ENCODE measurements at places on chromosomes 5 and 9. TPM values are rescaled to one million over a fixed set of nuclear protein-coding genes. Genes with fewer than 3 reads are reported as not detected.
A peak's percentile ranks its signal among the peaks of the same experiment; 100 is the strongest.

- no peak for DNase-seq
These were observed 510.3 kb upstream of the KLF4 start for GRCh38 chr9:107999890-108000289.

FRMPD1 gene
- total RNA-seq = 15.7 TPM

PCDHGA11 gene
- 3.8 TPM for total RNA-seq

DNA sequence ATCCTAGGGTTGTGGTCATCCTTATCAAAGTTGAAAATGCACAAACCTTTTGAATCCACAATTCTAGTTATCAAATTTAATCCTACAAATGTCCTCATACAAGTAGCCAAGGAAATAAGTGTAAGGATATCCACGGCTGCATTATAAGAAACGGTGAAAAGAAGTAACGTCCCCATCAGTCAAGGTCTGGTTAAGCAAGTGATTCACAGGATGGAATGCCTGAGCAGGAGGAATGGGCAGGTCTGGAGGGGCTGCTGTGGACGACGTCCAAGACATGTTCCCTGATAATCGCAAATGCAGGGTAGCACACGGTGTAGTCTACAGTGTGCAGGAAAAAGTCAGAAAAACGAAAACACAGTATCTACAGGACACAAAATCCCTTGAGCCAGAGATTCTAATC is 118.6 kb downstream of the ADAMTS2 start:
- DNase-seq = peak; percentile 37

- DNase-seq = no peak
These were observed 388.4 kb upstream of the PTGER4 start for GRCh38 chr5:40291338-40291737.

DNA sequence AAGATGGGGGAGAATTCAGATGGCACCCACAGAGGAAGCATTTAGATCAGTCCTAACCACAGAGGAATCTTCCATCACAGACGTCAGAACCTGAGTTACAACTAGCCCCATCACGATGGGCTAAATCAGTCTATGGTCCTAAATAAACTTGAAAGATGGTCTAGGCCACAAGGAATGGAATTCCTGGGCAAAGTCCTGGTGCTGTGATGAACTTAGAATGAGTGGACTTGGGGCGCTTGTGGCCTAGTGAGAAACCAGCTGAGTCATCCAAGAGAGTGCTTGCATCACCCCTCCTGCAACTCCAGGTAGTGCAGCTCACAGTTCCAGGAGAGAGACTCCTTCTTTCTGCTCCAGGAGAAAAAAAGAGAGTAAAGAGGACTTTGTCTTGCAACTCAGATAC is 722.9 kb upstream of the RGMB start:
- no peak for DNase-seq

DNA sequence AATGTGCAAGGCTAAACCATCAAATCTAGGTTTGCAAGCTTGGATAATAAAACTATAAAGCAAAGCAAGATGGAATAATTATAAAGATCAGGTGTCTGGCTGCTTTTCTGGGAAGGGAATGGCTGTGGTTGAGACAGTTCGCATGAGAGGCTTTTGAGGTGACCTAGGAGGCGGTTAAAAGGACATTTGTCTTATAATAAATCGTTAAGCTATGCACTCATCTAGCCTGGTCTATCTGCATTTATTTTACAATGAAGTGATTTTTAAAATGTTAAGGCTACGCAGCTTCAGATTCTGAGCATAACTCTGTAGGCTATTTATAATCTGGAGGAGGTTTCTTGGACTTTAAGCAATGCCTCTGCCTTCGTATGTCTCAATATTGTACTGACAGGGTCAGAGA is 29.4 kb upstream of the MAN2A1 start:
- no peak for DNase-seq

OLFM1 gene
- total RNA-seq = 5.3 TPM

DNA sequence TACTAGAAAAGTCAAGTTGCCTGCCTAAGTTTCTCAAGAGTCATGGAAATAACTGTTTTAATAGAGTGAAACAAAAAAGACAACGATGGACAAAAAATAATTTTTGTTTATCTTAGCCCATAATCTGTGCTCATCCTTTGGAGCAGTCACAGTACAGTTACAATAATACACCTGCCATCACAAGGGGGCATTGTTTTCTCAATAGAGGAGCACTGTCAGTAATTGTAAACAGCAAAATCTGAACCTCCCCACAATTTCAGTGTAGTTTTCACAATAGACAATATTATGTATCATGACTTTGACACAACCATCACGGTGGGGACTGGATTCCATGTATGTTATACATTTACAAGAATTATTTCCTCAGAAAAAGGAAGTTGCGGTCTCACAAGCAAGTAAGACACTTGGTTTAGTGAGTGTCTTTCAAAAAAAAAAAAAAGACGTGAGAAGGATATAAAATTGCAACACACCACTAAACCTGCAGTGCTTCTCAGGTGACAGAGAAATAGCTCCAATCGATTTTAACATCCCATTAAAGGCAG is 586.3 kb downstream of the PTPRD start:
- DNase-seq = no peak

- no peak for DNase-seq
These were observed 55.3 kb downstream of the ZNF622 start for GRCh38 chr5:16410338-16410737.

ZNF618 gene
- total RNA-seq = 1.2 TPM

GRCh38 chr9:20582150-20582549 is 40.1 kb downstream of the MLLT3 start:
- no peak for DNase-seq

DNA sequence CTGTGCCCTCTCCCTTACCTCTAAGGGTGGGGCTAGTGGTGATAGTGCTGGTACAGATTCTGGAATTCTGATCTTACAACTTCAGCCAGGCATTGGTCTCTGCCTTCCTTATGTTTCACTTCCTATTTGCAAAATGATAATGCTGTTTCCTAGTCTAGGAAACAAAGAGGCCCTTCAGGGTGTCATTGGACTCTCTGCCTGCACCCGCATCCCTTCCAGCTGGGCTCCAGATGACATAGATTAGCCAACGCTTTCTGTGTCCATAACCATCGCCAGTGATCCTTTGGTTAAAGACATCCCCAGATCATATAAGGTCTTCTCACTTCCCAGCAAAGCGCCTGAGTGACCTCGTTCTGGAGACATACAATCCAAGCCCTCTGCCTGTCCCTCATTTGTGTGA is 180.7 kb downstream of the ERCC6L2 start:
- DNase-seq = no peak

Data from lower leg skin (tissue), 4 donors.